ENCODE measurements at places on chromosomes 7 and 10.

- DNase-seq: no peak
These were observed 92.0 kb downstream of the GPR85 start for GRCh38 chr7:112994656-112995055.

GRCh38 chr7:42456267-42456666 lies 219.3 kb upstream of the GLI3 start:
- no peak for DNase-seq

DNA sequence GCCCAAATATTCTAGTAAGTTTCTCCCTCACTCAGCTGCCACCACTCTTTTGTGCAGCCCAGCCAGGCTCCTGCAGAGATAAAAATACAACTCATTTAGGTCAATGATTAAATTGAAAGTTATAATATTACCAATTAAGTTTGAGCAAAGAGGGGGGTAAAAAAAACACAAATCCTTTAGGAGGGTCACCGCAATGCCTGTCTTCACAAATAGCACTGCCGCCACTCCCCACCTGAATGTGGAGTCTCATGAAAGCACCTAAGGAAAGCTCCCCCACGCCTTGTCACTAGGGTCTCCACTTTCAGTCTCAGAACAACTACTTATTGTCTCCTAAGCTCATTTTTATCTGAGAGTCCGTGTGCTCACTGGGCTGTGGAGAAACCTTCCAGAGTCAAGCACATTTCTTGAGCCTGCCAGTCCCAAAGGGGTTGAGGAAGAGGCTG lies 148.7 kb downstream of the FGFR2 start:
- DNase-seq: no peak

GRCh38 chr7:30478349-30479201 lies at the start of gene NOD1:
Gene NOD1 (minus strand): TSS chr7:30478784. CDS start chr7:30456921, 21,863 bp downstream.
- DNase-seq: peak; percentile 50

- DNase-seq: no peak
These were observed 109.2 kb downstream of the STRA8 start for GRCh38 chr7:135342887-135343286.

DNA sequence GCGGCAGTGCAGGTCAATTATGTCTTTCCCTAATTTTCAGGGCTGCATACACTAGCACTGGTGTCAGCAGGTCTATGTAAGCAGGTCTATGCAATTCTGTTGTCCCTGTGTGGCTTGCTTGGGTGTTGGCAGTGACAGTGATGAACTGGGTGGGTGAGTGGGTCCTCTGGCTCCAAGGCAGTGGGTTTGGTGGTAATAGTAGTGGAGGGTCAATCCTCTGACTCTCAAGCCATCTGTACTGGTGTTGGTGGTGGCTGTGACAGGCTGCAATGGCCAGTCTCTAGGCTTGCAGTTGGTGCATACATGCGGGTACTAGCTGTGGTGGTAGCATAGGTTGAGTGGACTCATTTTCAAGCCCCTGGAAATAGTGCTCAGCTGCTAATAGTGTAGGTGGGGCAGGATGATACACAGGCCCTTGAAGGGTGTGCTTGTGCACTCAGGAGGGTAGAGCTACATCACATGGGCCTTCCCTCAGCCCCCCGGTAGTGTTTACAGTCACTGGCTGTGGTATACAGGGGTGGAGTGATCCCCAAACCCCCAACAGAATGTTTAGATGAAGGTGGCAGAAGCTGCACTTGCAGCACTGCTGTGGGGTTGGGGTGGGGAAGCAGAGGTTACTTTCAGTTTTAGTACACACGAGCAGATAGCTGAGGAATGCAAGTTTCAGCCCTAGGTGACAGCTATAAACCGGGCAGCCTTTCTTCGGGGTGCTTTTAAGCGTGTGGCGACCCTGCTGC lies 331.3 kb downstream of the PCDH15 start:
- DNase-seq: no peak

- DNase-seq: peak; percentile 55
These were observed at the start of gene ADCK2 for GRCh38 chr7:140672382-140673062. Gene ADCK2 (plus strand): TSS chr7:140672945. CDS start chr7:140673331, 386 bp downstream.

- no peak for DNase-seq
These were observed 208.8 kb downstream of the STK31 start for GRCh38 chr7:23918856-23919255.

- DNase-seq: no peak
These were observed 190.0 kb downstream of the PLXNA4 start for GRCh38 chr7:132386201-132386681.

DNA sequence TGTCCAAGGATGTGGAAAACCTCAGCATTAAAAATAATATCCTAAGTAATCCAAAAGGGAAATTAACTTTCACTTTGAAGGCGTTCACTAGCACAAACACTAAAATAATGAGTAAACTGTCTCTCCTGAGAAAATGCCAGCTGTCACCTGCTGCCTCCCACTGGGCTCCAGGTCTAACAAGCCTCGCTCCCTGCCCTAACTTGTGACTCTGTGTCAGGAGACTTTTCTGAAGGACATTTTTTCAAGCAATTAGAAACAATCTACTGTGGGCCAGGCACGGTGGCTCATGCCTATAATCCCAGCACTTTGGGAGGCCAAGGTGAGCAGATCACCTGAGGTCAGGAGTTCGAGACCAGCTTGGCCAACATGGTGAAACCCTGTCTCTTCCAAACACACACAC lies 72.8 kb upstream of the GLCCI1 start:
- no peak for DNase-seq

- no peak for DNase-seq
These were observed 79.1 kb downstream of the PRTFDC1 start for GRCh38 chr10:24873281-24873683.

GRCh38 chr7:92987095-92987494 lies 130.7 kb downstream of the SAMD9 start:
- no peak for DNase-seq

DNA sequence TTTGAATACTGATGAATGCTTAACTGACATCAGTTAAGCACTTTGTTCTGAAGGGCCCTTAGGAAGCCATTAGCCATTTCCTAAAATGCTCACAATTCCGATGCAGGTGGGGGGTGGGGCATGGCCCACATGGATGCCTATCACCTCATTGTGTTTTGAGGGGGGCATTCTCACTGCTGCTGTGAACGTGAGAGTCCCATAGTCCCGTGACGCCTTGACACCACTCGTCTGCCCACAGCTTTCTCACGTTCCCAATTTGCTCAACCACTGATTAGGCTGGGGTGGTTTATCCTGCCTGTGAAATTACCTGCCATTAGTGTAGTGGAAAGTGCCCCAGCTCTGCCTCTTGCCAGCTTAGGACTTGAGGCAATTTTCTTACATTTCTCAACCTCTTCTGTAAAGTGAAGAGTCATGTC lies 31.9 kb downstream of the DUSP5 start:
- no peak for DNase-seq

GRCh38 chr10:101967713-101968112 lies 88.3 kb downstream of the ARMH3 start:
- no peak for DNase-seq

GRCh38 chr7:64515781-64516180 lies 47.1 kb downstream of the ZNF680 start:
- DNase-seq: no peak

DNA sequence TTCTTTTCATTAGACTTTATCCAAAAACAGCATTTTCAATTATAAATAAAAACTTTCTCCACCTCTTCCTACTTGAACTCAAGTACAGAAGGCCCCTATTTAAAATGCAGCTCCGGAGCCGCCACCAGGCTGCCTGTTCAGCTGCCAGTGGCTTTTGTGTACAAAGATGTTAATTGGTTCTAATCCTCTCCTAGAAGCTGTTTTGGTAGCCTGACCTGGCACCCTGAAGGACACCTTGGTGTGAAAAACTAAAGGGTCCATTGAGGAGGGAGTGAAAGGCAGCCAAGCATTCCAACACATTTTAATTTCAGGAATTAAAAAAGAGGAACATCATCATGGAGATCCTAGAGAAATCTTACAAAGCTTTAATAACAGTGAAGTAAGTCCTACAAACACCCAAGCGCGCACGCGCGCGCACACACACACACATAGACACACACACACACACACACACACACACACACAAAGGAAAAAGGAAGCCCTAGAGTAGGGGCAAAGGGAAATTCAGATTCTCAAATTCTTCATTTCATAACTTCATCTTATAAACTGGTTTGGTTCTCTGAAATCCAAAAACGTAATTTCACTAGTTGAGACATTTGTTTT lies 41.4 kb downstream of the VAX1 start:
- DNase-seq: no peak

GRCh38 chr10:34018784-34019183 lies 684.3 kb upstream of the NRP1 start:
- no peak for DNase-seq

DNA sequence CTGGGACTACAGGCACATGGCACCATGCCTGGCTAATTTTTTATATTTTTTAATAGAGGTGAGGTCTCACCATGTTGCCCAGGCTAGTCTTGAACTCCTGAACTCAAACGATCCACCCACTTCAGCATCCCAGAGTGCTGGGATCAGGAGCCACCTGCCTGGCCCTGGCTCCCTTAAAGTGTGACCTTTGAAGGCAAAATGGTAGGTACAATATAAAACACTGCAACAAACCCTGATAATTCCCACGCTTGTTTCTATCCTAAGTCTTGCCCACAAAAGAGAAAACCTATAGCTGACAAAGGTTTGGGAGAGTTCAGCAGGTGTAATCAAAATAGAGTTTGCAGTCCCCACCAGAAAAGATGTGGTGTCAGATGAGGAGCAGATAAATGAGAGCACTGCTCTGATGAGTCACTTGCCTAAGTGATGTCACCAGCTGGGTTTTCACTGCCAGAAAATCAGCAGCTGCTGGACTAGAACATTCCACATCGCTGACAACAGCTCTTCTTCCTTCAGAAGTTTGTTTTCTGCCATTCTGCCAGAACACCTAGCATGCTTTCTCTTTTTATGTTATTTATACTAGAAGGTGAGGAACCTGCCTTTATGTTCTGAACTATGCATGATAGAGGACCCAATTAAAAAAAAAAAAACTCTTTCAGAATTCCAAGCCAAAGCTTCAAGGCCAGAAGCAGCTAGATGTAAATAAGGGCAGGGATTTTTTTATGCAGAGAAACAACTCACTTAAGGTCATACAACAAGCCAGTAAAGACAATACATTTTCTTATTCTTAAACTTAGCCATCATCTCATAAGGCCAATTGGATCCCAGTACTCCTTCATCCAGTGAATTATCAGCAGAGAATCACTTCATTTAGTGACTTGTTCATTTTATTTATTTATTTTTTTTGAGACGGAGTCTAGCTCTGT lies 18.0 kb downstream of the PURB start:
- no peak for DNase-seq

DNA sequence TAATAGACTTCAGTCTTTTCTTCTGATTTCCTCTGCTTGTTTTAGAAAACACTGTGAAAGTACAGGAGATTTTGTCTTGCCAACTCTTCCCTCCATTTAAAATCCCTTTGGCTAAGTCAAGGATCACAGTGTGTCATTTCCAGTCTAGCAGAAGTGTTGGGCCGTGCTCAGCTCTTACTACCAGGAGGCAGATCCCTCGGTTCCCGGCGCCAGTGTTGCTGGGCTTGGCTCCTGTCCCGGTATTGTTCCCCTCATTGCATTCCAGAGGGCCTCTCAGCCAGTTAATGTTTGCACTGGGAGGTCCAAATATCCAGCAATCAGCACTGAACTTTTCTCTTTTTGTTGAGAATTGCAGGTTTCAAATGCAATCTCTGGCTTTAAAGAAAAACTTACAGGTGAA lies 612.1 kb upstream of the MGMT start:
- DNase-seq: no peak

DNA sequence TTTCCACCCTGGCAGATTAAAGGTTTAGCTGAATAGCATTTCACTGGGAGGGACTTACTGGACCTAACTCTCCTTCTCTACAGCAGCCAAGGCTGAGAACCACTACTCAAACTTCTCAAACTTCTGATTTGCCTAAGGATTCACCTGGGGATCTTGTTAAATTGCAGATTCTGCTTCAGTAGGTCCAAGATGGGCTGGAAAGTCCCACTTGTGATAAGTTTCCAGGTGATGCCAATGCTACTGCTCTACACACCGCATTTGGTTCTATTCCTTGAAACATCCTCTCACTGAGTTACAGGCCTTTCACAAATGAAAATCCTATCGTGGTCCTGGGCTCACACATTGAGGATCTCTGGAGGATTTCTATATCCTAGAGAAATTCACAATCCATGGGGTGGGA lies 147.9 kb downstream of the CHCHD3 start:
- no peak for DNase-seq

DNA sequence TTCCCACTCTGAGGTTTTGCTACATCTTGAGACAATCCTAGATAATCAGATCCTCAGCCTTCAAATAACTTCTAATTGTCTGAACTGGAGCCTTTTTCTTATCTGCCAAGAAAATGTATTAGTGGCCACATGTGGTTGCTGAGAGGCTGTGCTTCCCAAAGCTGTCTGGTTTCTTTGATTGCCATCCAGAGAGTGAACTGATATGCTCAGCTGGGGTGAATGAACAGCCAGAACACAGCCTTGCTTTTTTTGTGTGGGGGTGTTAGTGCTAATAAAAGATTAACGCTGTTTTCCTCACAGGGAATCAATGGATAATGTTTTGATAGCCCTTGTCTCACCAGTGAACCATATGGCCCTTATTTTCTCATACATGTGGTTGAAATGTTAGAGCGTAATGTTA lies 66.9 kb downstream of the BBS9 start:
- no peak for DNase-seq

GRCh38 chr7:121901026-121901425 lies 28.1 kb downstream of the PTPRZ1 start:
- no peak for DNase-seq

GRCh38 chr10:93491602-93492121 lies 4.8 kb upstream of the CEP55 start:
- DNase-seq: no peak

DNA sequence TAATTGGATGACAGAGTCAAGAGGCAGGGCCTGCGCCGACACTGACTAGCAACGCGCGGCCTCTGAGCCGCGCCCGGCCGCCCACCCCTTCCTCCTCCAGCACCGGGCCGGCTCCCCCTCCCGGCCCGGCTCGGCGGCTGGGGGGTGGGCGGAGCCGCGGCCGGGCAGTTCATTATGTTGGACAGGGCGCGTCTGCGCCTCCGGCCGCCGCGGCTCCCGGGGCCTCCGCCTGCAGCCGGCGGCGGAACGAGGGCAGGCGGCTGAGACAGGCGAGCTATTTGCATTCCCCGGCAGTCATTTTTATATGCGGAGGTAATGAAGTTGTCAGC lies 106.7 kb downstream of the SNX10 start:
- no peak for DNase-seq

GRCh38 chr7:127638197-127638596 lies 13.8 kb upstream of the SND1 start:
- DNase-seq: no peak

GRCh38 chr7:139651914-139652313 lies 125.9 kb downstream of the HIPK2 start:
- DNase-seq: no peak
